Fibroblast of mammary gland (primary cell): ENCODE measurements at places on chromosomes 16 and 17.

- no peak for DNase-seq
Measured at GRCh38 chr16:53680756-53681155, 22.9 kb downstream of the RPGRIP1L start.

DNA sequence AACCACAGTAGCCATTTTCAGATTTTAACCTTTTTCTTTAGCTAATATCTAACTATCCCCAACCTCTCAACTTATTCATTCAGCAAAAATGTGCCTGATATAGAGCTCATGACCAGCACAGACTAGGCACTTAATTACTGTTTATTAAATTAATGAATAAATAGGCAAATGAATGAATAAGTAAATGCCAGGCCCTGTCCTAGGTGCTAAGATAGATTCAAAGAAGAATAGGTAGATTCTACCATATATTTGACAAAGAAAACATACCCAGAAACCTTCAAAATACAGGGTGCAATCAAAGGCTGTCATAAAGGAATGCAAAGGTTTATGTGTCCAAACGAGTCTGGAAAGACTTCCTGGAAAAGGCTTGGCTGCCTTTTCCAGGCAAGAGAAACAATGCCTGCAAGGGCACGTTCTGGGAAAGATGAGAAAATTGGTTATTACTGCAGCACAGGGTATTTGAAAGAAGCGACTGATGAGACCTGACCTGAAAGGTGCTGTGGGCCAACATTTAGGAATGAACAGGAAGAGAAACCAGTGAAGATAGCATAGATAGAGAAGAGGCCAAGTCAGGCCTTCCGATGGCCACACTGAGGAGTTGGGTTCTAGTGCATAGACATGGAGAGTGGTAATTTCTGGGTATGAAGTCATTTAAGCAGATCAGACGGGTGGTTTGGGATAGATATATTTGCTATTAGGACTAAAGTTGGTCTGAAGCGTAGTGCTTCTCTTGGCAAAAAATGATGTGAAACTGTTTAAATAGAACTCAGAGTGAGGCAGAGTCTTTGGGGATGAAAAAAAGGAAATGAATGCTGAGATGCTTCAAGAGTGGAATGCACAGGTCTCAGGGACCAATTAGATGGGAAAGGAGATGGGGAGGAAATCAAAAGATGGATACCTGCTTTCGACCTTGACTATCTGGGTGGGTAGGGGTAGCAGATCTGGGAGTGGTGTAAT is 11.4 kb upstream of the CCL2 start:
- DNase-seq, result no peak

- no peak for DNase-seq
Measured at GRCh38 chr16:82582975-82583374, 43.8 kb upstream of the CDH13 start.

DNA sequence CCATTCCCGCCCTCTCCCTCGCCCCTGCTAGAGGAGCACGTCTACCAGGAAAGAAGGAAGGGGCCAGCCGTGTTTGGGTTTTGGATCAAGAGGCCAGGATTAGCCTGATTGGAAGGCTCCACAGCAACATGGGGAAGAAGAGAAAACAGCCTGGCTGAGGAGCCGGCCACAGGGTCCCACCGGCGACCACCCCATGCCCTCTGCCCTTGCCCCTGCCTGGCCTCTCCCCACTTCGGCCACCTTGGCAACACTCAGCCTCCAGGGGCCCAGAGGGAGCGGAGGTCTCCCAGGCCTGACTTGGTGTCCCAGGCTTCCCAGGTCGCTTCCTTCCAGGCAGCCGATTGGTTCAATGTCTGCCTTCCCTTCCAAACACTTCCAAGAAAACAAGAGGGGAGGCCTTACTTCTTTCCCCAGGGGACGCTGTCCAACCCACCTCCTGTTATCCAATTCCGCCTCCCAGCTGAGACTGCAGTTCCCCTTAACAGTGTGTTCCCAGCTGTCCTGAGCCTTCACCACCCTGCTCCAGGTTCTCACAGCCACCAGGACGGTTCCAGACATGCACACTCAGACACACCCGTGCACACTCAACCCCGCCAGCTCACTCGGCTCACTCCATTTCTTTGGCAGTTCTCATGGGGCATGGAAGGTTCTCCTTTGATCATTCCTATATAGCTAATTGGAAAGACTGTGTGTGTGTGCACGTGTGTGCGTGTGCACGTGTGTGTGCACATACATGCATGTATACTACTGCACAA is 65.4 kb downstream of the RBFOX3 start:
- no peak for DNase-seq

GRCh38 chr17:49621946-49622529 is 46.4 kb downstream of the NXPH3 start:
- DNase-seq, result no peak

- peak; percentile 100 for DNase-seq
Measured at GRCh38 chr16:53090591-53091411, 36.0 kb downstream of the CHD9 start.

DNA sequence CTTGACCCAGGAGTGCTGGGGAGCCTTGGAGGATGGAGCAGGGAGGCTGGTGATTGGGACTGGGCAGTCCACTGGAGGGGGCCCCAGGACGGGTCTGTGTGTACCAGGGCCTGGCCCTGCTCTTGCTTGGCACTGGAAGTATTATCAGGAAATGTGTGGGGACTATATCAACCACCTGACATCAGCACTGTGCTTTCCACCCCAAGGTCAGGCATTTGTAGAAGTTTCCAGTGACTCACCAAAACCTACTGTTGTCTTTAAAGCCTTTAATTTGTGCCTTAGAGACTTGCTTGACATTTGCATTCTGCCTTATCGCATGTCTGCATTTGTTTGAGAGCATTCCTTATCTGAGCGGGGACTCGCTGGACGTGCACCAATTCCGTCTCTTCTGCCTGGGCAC is 323.1 kb downstream of the FOXL1 start:
- peak; percentile 49 for DNase-seq

DNA sequence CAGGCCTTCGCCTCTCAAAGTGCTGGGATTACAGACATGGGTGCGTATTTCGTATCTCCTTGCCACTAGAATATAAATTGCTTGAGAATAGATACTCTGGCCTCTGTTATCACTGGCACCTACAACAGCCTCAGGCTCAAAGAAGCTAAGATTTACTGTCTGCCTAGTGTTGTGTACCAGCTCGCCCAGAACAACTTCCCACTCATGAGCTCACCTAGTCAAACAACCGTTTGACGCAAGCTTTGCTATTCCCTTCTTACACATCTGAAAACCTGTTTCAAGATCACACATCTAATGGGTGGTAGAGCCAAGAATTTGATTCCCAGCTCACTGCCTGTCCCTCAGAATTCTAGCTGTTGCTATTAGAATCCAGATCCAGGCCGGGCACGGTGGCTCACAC is 24.4 kb downstream of the MIS12 start:
- DNase-seq, result no peak

GRCh38 chr17:36616061-36617029 is 15.0 kb downstream of the MRM1 start:
- no peak for DNase-seq

DNA sequence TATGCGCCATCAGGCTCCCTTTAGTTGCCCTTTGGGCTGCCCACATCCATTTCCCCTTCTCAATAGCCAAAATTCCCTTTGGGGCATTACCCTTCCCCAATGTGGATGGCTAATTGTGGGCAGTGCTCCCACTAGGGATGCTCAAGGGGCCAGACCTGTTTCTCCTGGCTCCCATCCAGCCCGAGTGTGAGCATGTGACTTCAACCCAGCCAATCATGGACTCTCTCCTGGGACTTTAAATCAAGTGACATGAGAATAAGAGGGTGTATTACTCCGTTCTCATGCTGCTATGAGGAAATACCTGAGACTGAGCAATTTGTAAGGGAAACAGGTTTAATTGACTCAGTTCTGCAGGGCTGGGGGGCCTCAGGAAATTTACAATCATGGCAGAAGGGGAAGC is 60.9 kb upstream of the WSB1 start:
- DNase-seq, result no peak

- DNase-seq, result no peak
Measured at GRCh38 chr16:13378151-13378550, 476.8 kb downstream of the SHISA9 start.

DNA sequence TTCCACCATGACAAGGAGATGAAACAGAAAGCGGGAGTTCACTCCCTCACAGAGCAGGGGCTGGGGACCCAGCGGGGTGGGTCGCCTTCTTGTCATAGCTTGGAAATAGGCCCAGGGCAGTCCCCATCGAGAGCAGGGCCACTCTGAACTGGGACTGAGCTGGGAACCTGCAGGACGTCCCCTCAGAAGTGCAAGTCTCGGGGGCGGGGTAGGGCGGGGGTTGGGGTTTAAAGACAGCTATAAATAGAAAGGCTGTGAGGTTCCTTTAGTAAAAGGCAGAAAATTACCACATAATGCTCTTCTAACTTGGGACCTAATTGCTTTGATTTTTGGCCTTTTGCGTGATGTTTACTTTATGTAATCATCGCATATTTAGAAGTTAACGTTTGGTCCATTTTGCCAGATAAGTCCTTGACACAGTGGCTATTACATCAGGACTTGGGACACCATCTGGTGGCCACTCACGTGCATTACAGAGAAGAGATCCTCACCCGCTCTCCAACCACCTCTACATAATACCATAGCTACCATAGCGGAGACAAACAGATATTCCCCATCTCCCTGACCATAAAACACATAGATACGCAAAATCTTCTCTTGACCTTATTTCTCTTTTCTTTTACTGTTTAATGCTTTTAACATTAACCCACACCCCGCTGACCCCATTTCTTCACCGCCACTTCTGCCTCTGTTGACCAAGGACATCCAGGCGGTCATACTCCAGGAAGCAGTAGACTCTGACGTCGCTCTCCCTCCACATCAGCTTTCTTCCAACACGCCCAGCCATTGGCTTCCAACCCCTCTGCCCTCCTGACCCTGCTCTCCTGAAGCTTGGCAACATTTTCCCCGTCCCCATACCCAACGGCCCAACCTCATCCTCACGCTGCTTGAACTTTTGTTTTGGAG is 27.5 kb upstream of the PIK3R6 start:
- DNase-seq, result peak; percentile 77

DNA sequence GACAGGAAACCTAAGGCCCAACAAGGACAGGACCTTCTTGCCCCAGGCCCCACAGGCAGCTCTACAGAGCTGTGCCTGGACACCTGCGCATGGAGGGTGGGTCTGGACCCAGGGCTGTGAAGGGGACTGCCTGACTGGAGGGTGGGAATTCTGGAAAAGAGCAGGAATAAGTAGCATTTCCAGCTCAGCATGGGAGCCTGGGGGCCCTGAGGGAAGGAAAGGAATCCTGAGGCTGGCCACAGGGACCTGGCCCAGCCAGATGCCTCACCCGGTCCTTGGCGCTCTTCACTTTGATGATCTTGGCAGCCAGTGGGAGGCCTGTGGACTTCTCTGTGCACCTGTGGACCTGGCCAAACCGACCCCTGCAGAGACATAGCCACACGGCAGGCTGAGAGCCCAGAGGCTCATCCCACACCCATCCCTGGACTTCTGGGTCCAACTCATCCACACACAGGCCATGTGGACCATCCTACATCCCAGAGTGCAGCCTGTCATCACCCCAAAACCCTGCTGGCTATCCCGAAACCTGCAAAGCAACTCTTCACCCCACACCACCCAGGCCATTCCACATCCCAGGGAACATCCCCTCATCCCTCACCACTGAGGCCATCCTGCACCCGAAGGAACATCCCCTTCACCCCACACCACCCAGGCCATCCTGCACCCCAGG is 18.7 kb downstream of the MYLK3 start:
- DNase-seq, result no peak

- DNase-seq, result no peak
Measured at GRCh38 chr17:70271200-70271599, 101.9 kb downstream of the KCNJ2 start.

GRCh38 chr16:852451-853185 is 52.1 kb upstream of the GNG13 start:
- DNase-seq, result no peak

GRCh38 chr17:52255347-52255746 is 96.8 kb upstream of the CA10 start:
- DNase-seq, result no peak

DNA sequence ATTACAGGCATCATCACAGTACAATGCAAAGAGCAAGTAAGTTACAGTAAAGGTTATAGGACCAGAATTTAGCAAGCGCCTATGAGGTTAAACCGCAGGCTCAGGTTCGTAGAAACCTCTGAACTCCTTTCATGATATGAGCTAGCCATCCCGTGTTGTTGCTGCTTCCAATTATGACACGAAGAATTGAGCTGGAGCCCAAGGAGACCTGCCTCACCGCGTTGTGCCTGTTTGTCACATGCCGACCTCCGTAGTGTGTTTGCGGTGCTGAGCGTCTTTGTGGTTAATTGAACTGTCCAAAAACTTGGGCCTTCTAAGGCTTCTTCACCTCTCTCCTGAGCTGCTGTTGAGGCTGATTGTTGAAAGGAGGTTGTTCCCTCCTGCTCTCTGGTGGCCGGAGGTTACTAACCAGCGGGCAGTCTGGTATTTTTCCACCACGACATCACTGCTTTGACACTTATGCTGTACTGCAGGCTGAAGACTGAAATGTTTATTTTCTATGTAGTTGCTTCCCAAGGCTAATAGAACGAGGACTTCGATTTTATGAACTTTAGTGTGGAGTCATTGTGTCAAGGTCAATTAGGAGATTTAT is 67.5 kb downstream of the SEC14L1 start:
- DNase-seq, result peak; percentile 54

- no peak for DNase-seq
Measured at GRCh38 chr17:13569398-13570123, 32.2 kb downstream of the HS3ST3A1 start.

DNA sequence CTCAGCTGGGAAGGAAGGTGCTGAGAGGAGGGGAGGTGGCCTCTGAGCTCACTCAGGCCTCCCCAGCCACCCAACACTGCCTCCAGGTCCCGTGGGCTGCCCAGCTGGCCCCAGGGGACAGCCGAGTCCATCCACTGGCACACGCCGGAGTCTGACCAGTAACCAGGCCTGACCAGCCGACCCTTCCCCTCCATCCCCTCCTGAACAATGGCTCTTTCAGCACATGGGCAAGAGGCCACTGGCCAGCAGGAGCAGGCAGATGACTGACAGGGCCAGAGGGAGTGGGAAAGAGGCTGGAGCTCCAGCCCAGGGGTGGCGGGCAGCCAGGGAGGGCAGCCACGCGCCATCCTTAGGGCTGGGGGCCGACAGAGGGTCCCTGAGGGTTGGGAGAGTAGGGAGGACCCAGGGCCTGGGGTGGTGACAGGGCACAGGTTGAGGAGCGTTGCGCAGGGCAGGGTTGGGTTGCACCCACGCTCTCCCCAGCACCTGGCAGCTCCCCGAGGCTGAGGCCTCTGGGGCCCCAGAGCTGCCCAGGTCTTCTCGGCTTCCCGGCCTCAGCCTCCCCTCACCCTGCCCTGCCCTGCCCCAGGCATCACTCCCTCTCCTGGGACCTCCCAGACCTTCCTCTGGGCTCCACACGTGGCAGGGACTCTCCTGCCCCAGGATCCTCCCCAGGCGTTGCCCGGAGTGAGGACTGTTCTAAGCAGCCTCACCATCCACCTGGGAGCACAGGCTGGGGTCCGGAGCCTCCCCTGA is 20.2 kb upstream of the SLC38A10 start:
- DNase-seq, result no peak

GRCh38 chr17:55492781-55493341 is 18.4 kb downstream of the SMIM36 start:
- DNase-seq, result no peak

GRCh38 chr17:82228278-82228841 is 482 bp upstream of the SLC16A3 start:
- no peak for DNase-seq

GRCh38 chr16:26598998-26599784 is 467.5 kb upstream of the C16orf82 start:
- no peak for DNase-seq
